Sigmoid colon (tissue), 7 donors: ENCODE measurements at places on chromosomes 6 and 20. TPM values are rescaled to one million over a fixed set of nuclear protein-coding genes. Genes with fewer than 3 reads are reported as not detected.

- no peak for DNase-seq
Measured at GRCh38 chr20:54661880-54662465, 186.6 kb downstream of the DOK5 start.

- no peak for DNase-seq
Measured at GRCh38 chr6:13262302-13263230, 65.8 kb downstream of the TBC1D7 start.

DNA sequence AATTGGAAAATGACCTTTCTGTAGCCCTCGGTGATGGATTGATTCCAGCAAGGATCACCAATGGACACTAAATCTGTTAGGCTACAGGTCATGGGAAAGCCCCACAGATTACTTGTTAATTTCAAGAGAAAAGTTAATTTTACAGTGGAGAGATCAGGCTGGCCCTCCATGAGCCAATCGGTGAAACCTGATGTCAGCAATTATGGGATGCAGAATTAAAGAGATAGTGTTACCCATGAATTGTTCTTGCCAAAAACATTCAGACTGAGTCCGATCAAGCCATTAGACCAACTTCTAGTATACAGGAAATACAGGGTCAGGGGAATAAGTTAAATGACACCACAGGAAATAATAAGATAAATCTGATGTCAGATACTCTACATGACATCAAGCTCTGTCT lies 214.9 kb upstream of the SYNDIG1 start:
- DNase-seq, result no peak

- DNase-seq, result no peak
Measured at GRCh38 chr6:91476000-91476399, 889.1 kb upstream of the MAP3K7 start.

DNA sequence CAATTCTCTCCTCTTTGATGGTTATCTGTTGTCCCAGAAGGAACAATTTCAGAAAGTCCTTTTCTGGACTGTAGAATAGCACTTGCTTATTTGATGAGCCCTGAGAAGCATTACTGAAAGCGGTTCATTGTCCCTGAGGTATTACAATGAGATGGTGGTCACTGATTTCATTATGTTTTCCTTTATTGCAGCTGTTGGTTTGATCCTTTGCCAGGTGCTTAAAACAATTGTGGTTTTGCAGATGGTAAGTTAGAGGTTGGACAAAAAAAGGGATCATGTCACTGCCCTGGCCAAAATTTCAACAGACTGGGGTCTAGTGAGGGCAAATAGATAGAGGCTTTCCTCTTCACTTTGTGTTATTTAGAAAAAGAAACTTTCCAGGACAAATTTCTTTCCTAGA lies 61.9 kb downstream of the ESR1 start:
- no peak for DNase-seq

- DNase-seq, result no peak
Measured at GRCh38 chr6:37241775-37242428, 15.7 kb upstream of the TBC1D22B start.

DNA sequence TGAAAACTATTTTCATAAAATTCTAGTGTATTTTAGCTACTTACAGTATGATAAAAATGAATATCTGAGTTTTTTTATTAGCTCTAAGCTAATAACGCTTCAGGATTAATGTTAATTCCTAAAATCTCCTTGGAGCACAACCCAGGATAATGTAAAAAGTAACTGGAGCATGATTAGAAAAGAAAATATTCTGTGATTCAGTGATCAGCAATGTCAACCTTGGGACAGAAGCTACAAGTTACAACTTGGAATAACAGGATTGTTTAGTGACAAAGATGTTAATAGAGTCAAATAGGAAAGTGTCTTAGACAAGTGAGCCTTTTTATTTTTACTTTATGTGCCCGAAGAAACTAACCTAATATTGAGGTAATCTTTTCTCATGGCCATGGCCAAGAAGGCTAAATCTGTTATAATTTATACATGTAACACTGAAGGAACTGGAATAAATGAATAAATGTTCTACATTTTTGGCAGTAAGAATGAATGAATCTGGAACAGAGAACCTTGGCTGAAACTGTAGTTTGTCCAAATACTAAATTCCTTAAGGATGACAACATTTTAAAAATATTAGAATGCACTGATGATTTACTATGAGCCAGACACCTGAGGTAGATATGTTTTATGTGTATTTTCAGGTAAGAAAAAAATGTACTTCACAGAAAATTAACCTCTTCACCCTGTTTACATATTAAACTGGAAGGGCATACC lies 994.0 kb downstream of the GRIK2 start:
- DNase-seq, result no peak

- no peak for DNase-seq
Measured at GRCh38 chr20:21739161-21739560, 33.7 kb downstream of the PAX1 start.

GRCh38 chr6:160315310-160315709 lies 32.9 kb upstream of the SLC22A3 start:
- no peak for DNase-seq

RIPPLY2 gene
- total RNA-seq, result not detected

SUMO4 gene
- total RNA-seq, result 11.1 TPM
